ENCODE measurements at places on chromosomes 12 and 14.
A peak's percentile ranks its signal among the peaks of the same experiment; 100 is the strongest.

GRCh38 chr12:131066886-131067490 is 113.3 kb downstream of the ADGRD1 start:
- no peak for DNase-seq

DNA sequence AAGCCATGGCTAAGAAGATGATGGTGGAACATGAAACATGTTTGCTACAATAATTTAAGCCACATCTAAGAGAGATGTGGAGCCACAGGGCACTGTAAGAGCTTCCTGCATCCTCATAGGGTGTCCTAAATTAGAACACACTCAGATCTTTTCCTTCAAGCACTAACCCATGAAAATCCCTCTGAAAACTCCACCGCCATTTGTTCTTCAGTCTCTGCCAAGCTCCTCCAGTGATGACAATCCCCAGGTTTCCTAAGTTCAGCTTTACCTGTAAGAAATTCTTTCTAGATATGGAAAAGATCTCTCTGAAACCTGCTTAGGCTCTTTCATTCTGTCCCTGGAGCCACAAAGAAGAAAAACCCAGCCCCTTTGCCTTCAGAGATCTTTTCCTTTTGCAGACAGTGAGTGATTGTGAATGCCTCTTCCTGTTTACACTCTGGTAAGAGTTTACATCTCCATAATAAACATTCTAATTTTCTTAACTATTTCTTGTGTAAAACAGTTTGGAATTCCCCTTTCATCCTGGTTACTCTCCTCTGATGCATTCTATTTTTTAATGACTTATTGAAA is 907.2 kb downstream of the VRK1 start:
- no peak for DNase-seq

- peak; percentile 25 for DNase-seq
These were observed 61.0 kb downstream of the CPM start for GRCh38 chr12:68871921-68872320.

- DNase-seq = no peak
These were observed 199.9 kb upstream of the RTL1 start for GRCh38 chr14:101103321-101103901.

GRCh38 chr12:112932485-112933128 is 5.7 kb upstream of the OAS3 start:
- no peak for DNase-seq

GRCh38 chr14:77761205-77761931 is 412 bp upstream of the SNW1 start:
- DNase-seq = peak; percentile 55

DNA sequence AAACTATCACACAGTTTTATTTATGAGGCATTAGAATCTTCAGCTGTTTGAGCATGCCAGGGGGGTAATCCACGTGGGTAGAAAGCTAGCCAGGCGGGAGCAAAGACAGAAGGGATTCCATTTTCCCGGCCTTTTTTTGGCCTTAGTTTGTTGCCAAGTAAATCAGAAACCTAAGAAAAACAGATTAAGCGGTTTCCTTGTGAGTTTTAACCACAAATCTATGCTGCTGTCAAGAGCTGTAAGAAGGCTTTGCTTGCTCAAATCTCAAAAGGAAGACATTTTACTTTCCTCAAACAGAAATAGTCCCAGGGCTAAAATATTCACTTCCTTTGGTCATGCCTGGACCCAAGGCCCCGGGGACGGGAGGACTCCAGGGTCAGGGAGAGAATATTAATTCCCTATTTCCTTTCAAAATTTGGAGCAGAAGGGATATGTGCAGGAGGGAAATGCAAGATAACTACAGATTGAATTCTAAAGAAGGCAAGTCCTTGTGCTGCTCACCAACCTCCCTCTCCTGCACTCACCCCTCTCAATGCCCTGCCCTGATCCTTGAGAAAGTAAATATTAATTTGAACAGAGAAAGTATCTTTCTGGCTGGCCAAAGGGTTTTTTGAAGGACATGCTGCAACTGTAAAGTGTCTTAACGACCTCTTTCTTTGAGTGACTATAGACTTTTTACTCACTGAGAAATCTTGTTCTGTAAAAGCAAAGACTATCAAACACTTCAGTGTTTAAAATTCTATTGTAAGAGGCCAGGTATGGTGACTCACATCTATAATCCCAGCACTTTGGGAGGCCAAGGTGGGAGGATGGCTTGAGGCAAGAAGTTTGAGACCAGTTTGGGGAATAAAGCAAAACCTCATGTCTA is 75.7 kb downstream of the HSD17B6 start:
- peak; percentile 72 for DNase-seq

DNA sequence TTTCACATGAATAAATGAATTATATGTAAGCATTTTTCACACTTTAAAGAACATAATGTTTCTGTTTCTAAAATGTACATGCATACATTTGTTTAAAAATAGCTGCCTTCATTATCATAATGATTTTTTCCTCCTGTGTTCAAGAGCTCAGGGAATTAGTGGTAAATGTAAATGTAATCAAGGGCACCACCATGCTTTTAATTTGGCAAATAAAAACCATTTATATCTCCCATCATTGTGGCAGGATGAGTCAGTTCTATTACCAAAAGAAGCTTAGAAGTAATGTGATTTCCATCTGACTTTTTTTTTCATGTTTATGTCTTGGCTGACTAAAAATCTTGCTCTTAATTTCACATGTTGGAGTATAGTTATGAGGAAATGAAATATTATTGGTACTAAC is 176.1 kb downstream of the GXYLT1 start:
- no peak for DNase-seq

DNA sequence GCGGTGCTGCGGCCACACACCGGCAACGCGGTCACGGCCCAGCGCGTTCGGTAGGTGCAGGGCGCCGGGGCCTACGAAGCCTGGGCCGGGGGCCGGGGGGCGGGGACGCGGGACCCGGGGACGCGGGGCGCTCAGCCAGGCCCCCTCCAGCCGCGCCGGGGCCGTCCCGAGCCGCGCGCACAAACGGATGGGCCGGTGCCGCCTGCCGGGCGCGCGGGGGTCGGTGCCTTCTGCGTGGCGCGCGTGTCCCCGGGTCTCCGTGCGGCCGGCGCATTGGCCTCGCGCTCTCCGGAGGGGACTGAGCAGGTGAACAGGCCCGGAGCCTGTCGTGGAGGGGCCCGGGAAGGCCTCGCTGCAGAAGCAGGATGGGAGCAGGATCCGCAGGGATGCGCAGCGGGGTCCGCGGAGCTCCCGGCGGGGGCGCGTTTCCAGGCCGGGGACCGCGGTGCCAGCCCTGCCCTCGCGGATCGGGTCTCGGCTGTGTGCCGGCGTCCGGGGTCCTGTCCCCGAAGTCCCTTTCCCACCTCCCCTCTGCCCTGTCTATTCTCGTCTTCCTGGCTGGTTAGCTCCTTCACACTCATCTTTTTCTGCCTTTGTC is 421 bp downstream of the GLT1D1 start:
- no peak for DNase-seq

DNA sequence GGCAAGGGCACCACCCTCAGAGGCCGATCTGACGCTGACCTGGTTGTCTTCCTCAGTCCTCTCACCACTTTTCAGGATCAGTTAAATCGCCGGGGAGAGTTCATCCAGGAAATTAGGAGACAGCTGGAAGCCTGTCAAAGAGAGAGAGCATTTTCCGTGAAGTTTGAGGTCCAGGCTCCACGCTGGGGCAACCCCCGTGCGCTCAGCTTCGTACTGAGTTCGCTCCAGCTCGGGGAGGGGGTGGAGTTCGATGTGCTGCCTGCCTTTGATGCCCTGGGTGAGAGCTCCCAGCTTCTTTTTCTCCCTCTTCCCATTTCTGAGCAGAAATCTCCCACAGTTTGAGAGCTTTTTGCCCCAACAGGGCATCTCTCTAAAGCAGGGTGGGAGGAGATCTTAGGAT is 1.8 kb downstream of the OAS1 start:
- DNase-seq = no peak

DNA sequence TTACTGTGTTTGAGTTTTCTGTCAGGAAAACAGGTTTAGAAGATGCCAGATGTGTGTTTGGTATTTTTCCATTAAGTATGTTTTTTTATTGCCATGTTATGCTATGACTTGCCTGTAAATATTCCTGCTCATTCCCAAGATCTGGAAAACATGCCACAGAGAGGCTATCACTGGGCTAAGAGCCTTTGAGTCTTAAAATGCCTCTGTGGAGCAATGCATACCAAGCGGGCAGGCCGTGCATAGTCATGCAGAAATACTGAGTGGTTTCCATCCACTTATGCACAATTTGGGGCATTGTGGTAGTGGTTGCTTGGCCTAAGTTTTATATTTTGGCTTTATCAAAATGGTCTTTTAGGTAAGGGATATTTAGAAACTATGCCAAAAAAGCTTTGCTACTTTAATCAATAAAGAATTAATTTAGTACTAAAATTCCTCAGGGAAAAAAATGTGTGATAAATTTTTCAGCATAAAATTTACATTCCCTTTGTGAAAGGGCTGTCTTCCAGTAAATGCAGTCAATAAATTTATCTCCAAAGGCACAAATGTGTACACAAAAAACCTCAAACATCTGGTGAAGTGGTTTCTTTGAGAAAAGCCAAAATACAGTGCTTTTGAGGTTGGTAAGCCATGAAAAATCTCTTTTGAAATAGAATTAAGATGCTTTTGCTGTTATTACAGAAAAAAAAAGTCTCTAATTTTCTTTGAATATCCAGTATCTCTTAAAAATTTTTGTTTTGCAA is 341.3 kb upstream of the FBXO33 start:
- no peak for DNase-seq

GRCh38 chr14:80419345-80419744 is 208.0 kb upstream of the DIO2 start:
- DNase-seq = no peak

GRCh38 chr14:70731447-70732239 is 77.7 kb downstream of the MAP3K9 start:
- DNase-seq = no peak

DNA sequence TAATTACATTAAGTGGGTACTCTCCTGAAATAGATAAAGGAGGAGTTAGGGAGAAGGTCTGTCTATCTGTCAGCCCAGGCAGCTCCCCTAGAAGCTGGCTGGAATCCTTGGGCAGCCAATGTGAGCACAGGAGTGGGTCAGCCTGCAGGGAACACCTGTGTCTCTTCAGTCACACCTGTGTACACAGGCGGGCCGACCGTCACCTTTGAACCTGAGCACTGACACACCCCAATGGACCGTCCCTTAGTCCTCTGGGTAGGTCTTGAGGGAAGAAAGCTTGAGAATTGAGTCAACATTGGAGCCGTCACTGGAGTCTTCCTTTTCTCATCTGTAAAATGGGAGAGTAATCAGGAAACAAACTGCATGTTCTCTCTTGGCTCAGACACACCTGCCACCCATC is 9.8 kb upstream of the GSC start:
- no peak for DNase-seq

DNA sequence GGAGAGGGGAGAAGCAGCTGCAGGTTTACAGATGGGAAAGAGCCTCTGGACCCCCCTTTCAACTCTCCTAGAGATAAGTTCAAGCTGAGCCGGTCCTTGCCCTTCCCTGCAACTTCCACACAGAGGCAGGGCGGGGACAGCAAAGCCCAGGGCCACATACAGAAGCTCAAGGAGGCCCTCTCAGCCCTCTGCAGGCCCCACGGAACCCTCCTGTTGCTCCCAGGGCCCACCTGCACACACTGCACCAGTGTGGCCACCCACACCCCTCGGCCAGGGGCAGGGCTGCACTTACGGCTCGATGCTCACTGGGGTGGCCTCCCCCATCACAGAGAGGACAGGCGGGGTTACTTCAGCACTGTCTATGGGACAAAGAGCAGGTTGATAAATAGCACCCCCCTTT is 13.0 kb upstream of the PNMA1 start:
- no peak for DNase-seq

DNA sequence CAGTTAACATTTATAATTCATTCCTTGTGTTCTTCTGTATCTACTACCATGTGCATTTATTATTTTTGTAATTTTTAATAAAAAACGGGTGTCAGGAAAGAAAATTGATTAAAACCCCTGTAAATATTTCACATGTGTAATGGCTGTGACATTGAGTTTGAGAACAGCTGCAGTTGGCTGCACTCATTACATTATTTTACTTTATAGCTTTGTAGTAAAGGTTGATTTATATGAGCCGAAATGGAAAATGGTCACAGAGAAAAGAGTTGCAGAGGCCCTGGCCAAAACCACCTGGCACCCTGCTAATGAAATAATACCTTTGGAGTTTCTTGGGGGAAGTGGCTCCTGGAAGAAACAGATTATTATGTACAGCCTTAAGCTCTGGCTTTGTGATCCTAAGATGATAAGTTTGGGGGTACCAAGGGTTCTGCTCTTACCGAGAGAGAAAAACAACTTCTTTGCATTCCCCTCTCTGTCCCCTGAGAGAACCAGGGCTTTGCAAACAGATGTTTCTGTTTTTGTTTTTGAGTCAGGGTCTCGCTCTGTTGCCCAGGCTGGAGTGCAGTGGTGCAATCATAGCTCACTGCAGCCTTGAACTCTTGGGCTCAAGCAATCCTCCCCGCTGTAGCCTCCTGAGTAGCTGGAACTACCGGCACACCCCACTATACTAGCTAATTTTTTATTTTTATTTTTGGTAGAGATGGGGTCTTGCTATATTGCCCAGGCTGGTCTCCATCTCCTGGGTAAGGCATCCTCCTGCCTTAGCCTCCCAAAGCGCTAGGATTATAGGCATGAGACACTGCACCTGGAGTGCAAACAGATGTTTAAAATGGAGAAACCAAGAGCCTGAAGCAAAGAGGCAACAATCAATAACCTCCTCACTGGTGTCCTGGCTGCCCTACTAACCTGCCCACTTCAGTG is 9.7 kb upstream of the DYNLL1 start:
- DNase-seq = no peak

DNA sequence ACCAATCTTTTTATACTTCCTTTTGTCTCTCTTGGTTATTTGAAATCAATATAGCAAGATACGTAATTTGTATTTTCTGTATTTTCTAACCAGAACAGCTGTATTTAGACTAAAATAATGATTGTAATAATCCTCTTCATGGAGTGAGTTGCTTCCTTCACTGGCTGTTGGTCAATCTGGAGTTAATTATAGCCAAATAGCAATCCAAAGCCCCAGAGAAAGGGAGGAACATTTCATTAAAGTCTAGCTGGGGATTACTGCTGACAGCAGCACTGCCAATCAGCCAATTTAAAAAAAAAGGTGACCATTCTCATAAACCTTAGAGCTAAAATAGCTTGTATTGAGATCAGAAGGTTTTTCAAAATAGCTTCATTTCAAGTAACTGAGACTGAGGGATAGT is 118.0 kb downstream of the TRHDE start:
- DNase-seq = no peak

DNA sequence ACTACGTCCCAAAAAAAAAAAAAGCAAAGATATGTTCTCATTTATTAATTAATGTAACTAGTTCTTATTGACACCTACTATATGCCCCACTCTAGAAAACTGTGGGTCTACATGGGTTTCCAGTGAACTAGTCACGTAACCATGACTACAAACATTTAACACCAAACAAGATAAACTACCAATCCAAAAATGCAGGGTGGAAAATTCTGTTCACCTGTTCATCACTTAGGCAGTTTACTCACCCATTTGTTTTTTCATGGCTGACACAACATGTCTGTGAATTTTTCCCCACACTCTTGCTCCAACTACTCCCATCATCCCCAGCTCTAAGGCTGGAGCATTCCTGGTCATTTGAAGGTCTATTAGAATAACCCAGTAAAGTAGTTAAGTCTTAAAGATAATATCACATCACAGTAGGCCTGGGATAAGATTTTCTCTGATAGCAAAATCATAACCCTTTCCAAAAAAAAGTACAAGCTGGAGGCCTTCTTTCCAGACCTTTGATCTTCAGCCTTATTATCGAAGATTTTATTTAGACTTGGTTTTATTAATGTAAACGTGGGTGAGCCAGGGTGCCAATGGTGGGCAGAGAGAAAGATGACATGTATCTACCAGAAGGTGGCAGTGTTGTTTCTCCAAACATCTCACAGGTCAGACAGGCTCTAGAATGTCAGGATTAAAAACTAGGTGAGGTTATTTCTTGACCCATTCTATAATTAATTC is 61.6 kb upstream of the DAAM1 start:
- DNase-seq = peak; percentile 58

- peak; percentile 44 for DNase-seq
These were observed 41.3 kb downstream of the MED13L start for GRCh38 chr12:116236148-116236731.

Data from LHCN-M2 (cell line).